ENCODE measurements at places on chromosomes 16 and 17.

GRCh38 chr16:78679546-78679945 lies 580.1 kb downstream of the WWOX start:
- no peak for DNase-seq

DNA sequence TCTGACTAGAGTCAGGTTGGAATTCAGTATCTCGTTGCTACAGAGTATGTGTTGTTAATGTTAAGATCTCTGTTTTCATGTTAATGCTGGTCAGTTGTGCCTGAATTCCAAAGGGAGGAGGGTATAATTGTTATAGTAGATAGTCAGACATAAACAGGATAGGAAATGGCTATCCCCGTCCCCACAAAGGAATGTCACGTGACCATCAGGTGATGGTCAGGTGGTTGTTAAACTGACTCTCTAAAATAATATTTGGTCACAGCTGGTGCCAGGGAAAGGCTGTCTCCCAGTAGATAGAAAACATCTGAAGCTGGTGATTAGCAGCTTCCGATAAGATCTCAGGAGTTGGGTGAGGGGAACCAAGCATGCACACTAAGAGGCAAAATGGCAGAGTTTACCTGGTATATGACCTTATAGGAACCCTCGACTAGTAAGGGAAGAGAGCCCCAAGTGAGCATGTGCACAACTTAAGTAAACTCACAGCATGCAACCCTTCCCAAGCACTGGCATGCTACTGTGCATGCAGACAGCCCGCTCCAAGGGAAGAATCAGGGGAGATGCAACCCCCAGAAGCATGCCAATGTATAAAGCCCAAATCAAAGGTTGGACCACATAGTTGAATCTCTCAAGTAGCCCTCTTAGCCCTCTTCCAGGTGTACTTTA lies 27.4 kb upstream of the SLC6A2 start:
- DNase-seq: no peak

GRCh38 chr16:87185308-87185707 lies 131.9 kb downstream of the C16orf95 start:
- DNase-seq: no peak

DNA sequence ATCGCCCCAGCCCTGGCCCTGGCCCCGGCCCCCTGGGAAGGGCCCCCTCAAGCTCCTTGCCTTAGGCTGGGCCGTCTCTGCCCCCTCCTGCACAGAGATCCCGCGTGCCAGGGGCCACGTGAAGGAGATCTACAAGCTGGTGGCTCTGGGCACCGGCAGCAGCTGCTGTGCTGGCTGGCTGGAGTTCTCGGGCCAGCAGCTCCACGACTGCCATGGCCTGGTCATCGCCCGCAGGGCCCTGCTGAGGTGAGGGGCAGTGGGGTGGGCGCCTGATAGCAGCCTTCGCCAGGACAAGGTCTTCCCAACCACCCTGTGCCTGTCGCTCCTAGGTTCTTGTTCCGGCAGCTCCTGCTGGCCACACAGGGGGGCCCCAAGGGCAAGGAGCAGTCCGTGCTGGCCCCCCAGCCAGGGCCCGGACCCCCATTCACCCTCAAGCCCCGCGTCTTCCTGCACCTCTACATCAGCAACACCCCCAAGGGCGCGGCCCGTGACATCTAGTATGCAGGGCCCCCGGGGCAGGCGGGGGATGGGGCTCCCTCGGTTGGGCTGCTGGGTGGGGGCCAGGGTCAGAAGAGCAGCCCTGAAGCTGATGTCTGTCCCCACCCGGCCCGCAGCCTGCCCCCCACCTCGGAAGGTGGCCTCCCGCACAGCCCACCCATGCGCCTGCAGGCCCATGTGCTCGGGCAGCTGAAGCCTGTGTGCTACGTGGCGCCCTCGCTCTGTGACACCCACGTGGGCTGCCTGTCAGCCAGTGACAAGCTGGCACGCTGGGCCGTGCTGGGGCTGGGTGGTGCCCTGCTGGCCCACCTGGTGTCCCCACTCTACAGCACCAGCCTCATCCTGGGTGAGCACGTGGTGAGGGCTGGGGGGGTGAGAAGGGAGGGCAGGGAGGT lies 4.5 kb downstream of the ADAD2 start:
- DNase-seq: no peak

- DNase-seq: no peak
Measured at GRCh38 chr17:64991726-64992125, 64.8 kb downstream of the GNA13 start.
